ENCODE measurements at places on chromosomes 13 and 19. TPM values are rescaled to one million over a fixed set of nuclear protein-coding genes. Genes with fewer than 3 reads are reported as not detected.

ATCAY gene
- total RNA-seq: 0.07 TPM

DNA sequence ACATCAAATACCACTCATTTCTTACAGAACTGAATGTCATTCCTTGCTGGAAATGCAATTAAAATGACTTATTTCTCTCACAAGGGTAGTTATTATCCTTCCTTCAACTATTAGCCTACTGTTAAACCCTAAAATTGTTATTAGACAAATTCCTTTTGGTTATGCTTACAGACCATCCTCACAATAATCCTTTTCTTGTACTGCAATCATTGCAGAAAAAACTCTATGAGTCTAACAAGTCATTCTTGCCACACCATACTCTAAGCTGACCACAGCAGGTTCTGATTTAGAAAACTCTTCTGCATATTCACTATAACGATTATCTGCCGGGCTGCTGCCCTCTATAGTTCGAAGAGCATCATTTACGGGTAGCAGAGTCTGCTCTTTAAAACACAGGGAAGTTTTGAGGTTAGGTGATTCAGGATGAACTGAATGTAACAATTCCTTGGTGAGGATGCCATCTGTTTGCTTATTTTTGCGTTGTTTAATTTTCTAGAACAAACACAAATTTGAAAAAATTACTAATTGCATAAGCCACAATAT is 38.2 kb downstream of the MTMR6 start:
- no peak for DNase-seq

SELENOV gene
- total RNA-seq: not detected

USHBP1 gene
- total RNA-seq: not detected

DNA sequence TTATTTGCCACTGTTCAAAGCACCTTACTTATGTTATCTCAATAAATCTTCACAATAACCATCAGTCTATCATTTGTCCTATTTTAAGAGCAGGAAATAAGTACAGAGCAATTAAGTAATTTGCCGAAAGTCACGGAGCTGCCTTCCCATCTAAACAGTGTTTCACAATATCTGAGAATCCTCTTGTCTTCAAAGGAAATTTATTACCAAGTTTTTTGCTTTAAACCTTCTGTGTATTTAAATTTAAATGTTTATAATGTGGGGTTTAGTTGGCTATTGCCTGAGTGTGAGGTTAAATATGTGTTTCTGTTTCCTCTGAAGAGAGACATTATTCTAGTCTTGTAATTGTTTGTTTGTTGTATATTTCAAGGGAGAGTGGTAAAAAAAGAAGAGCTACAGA is 633.1 kb downstream of the EFNB2 start:
- no peak for DNase-seq

DNA sequence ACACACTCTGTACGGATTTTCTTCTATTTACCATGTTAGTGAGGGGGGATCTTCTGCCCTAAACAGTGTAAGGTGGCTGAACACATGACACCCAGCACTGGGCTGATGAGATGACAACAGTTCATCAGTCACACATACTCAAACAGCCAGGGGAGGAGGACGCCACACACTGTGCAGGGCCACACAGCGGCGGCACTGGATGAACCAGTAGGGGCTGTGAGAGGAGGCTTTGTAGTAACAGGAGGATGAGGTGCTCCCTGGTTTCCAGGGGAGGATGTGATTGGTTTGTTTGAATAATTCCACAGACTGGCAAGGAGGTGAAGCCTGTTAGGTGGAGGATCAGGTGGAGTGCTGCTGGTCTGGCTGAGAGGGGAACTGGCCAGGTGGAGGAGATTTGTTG is 16.3 kb upstream of the GTF3A start:
- no peak for DNase-seq

DNA sequence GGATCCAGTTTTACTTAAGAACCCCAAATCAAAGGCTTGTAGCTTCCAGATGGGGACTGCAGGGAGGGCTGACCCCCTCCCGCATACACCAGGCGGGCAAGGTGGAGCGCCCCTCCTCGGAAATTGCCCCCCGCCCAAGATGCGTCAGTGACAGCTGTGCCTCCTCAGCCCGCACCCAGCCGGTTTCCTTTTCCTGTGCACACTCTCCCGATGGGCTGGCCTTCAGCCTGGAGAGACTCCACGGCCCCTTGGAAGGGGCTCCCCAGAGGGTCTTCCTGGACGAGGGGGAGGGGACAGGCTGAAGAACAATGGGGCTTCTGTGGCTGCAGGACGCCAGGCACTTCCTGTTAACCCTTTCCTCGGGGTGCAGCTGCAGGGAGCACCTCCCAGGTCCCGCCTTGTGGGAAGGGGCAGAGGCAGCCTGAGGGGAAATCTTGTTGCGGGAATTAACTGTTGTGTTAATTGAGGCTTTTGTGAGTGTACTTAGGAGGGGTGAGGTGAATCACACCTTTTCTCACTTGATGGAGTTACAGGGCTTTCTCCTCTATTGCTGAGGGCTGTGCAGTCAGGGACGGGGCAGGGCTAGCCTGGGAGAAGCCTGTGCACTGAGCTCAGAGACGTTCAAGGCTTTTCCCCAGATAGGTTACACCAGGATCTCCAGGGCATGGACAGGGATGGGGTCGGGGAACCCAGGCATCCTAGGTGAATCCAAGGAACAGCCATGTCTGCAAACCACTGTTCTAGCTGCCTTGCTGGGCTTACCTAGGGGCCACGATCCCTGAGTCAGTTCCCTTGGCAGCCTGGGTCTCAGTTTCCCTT is 14.3 kb downstream of the IER2 start:
- peak; percentile 66 for DNase-seq
